Heart left ventricle (tissue), 16 donors: ENCODE measurements at places on chromosomes 2 and 18. TPM values are rescaled to one million over a fixed set of nuclear protein-coding genes. Genes with fewer than 3 reads are reported as not detected.

GRCh38 chr2:138559641-138560040 lies 58.1 kb downstream of the SPOPL start:
- no peak overlapping the region for H3K4me3 ChIP-seq
- H3K36me3 ChIP-seq, result no peaks in the 10 kb centered on the region
- H3K27ac ChIP-seq, result no peak overlapping the region
- no peaks in the 10 kb centered on the region for H3K4me1 ChIP-seq

DNA sequence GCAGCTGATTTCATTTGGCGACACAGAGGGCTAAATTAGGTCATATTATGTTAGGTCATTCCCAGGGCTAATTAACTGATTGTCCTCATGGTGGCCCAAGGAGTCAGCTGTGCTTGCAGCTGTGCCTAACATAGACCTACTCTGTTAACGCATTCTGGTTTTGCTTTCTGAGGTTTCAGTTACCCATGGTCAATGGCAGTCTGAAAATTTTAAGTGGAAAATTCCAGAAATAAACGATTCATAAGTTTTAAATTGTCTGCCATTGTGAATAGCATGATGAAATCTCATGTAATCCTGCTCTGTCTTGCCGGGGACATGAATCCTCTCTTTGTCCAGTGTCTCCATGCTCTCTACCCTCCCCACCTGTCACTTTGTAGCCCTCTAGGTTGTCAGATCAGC lies 168.7 kb downstream of the KCNS3 start:
- no peaks in the 10 kb centered on the region for H3K27me3 ChIP-seq

DNA sequence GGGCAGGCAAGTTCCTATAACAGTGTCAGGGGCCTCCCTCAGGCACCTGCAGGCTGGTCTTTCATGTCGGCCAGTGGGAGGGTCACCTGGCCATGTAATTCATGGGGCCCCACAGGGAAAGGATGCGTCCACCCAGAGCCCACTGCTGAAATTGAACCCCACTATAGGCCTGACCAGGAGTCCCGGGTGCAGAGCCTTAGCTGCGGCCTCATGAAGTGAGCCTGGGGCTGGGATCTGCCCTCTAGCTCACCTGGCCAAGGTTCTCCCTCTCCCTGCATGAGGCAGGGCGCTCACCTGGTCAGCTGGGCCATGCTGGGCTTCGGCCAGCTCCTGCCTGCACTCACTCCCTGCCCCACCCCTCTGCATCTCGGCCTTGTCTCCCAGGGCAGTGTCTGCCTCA lies 41.1 kb downstream of the C1QL2 start:
- no peaks in the 10 kb centered on the region for H3K36me3 ChIP-seq
- H3K27me3 ChIP-seq, result no peaks in the 10 kb centered on the region
- no peak overlapping the region for H3K27ac ChIP-seq
- DNase-seq, result no peak
- H3K4me1 ChIP-seq, result no peaks in the 10 kb centered on the region

DNA sequence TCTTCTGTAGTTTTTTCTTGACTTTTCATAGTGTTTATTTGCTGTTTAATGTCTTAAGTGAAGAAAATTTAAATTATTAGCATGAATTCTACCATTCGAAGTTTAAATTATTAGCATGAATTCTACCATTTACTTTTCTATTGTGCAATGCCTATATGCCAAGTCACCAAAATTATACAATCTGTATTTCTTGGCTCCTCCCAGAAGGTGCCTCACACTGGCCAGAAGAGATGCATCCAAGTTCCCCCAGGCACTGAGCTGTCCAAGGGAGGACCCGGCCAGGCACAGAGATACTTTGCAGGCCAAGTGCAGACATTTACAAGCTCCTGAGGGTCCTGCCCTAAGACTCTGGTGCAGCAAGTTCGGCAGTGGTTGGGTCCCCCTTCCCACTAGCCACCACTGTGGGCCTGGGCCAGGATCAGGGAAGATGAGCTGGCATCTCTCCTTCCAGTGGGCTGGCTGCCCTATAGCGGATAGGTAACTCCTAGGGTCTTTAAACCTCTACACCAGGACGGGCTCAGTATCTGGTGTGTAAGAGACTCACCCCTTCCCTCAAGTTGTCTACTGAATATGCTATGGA lies 31.3 kb downstream of the TMEM247 start:
- DNase-seq, result no peak
- no peak overlapping the region for H3K4me3 ChIP-seq
- no peaks in the 10 kb centered on the region for H3K27me3 ChIP-seq
- H3K4me1 ChIP-seq, result no peaks in the 10 kb centered on the region

DNA sequence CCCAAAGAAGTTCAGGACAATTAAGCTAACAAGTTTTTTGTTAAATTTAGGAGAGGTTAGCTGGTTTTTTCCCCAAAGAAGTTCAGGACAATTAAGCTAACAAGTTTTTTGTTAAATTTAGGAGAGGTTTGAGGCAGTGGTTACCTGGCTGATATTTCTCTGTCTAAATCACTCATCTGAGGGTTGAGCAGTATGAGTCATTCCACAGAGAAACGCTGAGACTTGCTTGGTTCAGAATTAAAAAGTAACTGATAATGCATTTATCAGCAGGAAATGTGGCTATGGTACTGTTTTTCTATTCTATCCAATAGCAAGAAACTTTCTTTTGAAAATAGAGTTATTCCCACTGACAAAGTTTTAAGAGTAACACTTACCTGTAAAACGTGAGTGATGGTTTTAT lies 22.8 kb upstream of the KIDINS220 start:
- no peak for DNase-seq
- H3K36me3 ChIP-seq, result no peaks in the 10 kb centered on the region
- no peaks in the 10 kb centered on the region for H3K27me3 ChIP-seq
- no peak overlapping the region for H3K27ac ChIP-seq
- no peak overlapping the region for H3K4me3 ChIP-seq

DNA sequence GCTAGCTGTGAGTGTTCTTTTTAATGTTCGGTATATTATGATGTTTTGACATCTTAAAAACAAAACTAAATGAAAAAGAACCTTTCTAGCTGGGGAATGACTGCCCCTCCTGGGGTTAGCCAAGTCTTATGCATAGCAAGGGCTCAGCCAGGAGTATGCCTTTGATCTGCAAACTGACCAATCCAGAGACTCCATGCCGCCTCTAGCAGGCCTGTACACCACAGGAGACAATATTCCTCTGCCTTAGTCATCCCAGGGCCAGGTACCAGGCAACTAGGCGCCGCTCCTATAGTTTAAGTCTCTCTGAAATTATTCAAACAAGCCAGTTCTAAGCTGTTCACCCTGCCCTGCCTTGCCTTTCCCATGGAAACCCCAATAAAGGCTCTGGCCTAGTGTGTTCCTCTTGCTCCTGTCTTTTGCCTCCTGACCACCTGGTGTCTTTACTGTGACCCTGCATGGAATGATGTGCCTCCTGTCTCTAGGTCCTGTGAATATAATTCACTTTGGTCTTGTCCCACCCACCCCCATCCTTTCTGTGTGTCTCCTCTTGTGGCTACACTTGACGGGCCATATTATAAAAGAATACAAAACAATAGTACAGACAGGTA lies 52.0 kb upstream of the CHN1 start:
- H3K36me3 ChIP-seq, result no peaks in the 10 kb centered on the region
- no peaks in the 10 kb centered on the region for H3K27me3 ChIP-seq
- no peak for DNase-seq
- H3K27ac ChIP-seq, result no peak overlapping the region
- H3K4me3 ChIP-seq, result no peak overlapping the region

- H3K4me3 ChIP-seq, result no peak overlapping the region
- peaks cover 79% of the 10 kb centered on the region for H3K36me3 ChIP-seq
These were observed 29.9 kb downstream of the MTERF4 start for GRCh38 chr2:241072151-241072550.

DNA sequence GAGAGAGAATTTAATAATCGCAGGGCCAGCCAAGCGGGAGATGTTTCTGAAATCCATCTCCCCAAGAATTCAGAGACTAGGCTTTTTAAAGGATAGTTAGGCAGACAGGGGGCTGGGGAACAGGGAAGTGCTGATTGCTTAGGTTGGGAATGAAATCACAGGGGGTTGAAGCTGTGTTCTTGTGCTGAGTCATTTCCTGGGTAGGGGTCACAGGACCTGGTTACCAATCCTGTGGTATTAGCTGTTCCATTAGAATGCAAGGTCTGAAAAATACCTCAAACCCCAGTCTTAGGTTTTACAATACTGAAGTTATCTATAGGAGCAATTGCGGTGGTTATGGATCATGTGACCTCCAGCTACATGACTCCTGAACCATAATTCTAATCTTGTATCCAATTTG lies 4.6 kb downstream of the SP140 start:
- no peaks in the 10 kb centered on the region for H3K4me1 ChIP-seq
- DNase-seq, result no peak
- H3K4me3 ChIP-seq, result no peak overlapping the region

- DNase-seq, result peak; percentile 59
- H3K27me3 ChIP-seq, result no peaks in the 10 kb centered on the region
- H3K27ac ChIP-seq, result no peak overlapping the region
- H3K36me3 ChIP-seq, result no peaks in the 10 kb centered on the region
These were observed 84.6 kb downstream of the DNMT3A start for GRCh38 chr2:25257032-25257552.

HAAO gene
- 2.1 TPM for total RNA-seq

REG1B gene
- not detected for total RNA-seq

FBXO41 gene
- 0.23 TPM for total RNA-seq
